ENCODE measurements at places on chromosomes 3 and 15. TPM values are rescaled to one million over a fixed set of nuclear protein-coding genes. Genes with fewer than 3 reads are reported as not detected.

GRCh38 chr3:11477407-11477911 is 166.3 kb downstream of the VGLL4 start:
- no peak for DNase-seq

DNA sequence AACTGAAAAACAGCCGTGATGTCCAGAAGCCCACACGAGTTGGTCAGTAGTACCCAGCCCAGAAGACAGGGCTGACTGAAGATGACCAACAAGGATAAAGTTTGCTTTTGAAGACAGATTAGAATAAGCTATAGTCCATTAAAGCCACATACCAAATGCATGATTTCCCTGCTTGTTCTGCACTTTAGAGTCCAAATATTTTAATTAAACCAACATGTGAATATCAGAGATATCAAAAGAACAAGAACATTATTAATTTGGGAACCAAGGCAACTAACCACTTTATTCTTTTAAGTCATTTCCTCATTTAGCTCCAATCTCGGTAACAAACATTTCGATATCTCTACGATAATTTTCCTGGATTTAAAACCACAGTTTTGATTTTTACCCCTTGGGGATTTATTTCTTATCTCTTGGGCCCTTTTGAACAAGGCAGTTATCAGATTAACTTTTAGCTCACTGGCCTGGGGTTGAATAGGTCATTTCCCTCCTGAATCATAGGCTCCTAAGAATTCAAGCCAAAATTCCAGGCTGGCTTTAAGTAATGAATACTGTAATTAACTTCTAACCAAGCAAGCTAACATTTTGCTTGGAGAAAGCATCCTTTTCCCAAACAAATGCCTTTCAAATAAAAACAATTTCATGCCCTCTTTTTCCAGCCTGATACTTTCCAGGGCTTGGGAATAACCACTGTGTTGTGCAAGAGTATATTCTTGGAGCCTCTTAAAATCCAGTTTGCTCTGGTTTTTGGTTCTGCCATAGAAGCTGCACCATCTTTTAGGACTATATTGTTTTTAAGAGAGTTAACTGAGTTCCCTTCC is 102.9 kb upstream of the NR2E3 start:
- DNase-seq: no peak

- no peak for DNase-seq
Measured at GRCh38 chr3:46029953-46030543, 2.8 kb upstream of the XCR1 start.

- DNase-seq: no peak
Measured at GRCh38 chr3:133269393-133269792, 130.5 kb upstream of the BFSP2 start.

- DNase-seq: peak; percentile 19
Measured at GRCh38 chr3:179811321-179812095, 158.7 kb downstream of the USP13 start.

- DNase-seq: no peak
Measured at GRCh38 chr15:92385096-92385495, 8.6 kb upstream of the ST8SIA2 start.

GRCh38 chr15:72947709-72948108 is 104.6 kb upstream of the NEO1 start:
- no peak for DNase-seq

DNA sequence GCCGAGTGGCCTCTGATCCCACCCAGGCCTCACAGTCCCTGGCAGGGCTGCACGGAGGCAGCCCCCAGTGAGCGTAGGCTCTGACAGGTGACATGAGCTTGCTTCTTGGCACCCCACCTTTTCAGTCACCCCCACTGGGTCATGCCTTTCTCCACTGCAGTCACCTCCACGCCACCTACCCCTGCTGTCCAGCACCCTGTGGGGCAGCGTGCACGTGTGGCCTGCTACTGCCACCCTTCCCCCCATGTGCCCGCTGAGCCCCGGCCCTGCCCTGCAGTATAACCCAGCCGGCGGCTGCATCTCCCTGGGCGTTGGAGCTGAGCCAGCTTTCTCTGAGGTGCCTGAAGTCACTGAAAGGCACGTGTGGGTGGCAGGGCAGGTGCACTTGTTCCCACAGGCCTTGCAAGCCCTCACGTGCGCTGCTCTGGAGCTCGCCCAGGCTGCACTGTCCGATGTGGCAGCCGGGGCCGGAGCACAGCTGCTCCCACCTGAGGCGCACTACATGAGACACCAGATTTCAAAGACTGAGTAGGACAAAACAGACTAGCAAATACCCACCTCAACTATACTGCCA is 65.6 kb downstream of the NIPA2 start:
- DNase-seq: no peak

GRCh38 chr15:78321041-78321570 is 19.0 kb upstream of the CRABP1 start:
- no peak for DNase-seq

DNA sequence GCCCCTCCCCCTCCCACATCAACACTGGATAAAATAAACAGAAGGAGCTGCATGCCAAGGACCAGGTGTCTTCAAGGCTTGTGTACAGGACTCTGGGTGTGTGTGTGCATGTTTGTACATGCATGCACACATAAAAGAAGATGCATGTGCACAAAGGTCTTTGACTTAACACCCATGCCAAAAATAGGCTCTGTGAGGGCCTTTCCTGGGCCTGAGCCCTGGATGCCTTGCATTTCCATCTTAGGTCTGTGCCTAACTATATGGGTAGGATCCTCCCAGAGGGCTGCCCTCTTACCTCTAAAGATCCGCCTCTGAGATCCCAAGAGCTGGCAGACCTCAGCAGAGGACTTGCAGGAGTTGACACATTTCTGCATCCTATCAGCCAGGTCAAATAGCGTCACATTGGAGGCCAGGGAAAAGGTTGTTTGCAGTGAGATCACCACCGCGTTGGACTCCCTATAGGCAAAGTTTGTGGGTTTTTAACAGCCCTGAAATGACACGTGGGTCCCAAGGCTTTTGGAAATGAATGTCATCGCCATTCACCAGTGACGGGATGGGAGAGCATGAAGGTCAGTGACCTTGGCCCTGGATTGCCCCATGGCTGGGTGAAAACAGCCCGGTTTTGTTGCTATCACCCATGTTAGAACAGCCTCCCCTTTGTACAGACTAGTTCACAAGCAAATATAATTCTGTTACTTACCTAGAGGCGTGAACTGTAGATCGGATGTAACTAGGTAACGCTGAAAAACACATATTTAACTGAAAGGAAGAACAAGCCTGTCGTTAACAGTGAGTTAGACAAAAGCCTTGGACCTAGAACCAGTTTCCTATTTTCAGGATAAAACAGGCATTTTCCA is 54.0 kb downstream of the HEG1 start:
- DNase-seq: no peak

GRCh38 chr3:87996882-87997281 is 61.9 kb downstream of the CGGBP1 start:
- DNase-seq: no peak

GRCh38 chr15:81926981-81927380 is 118.8 kb downstream of the MEX3B start:
- DNase-seq: no peak

DNA sequence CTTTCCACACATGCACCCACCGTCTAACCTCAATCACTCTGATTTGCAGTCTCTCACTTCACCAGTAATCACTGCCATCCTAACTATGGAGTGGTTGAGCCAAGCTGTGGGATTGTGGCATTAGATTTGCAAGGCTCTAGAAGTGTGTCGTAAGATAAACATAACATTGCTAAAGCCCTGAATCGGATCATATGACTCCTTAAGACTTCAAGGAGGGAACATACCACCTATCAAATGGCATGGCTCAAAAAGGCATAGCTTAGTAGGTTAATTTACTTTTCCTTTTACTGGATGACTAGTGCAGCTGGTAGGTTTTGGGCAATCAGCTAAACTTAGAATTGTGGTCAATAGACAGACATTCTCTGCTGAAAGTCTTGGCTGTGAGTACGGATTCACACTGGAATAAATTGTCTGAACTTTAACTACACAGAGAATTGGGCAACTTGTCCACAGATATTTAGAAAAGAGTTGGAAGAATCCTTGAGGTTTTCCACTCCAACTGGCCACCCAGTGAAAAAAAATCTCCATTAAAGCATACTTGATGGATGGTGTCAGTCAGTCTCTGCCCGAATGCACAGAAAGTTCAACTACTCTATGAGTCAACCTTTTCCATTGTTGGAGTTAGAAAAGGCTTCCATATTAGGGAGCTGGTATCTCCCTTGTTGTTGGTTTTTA is 476.7 kb upstream of the CBLB start:
- DNase-seq: no peak

DNA sequence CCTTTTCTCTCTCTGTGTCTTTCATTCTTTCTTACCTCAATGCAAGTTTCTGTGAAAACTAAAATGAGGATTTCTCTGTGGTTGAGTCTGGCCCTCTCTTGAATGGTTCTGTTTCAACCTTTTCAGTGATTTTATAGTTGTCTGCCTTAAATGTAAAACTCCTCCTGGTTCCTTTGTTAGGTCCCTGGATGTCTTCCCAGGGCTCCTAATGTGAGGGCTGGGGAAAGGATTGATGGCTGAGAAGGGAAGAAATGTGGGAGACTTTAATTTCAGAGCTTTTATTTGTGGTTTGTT is 90.6 kb upstream of the GRM7 start:
- DNase-seq: no peak

DNA sequence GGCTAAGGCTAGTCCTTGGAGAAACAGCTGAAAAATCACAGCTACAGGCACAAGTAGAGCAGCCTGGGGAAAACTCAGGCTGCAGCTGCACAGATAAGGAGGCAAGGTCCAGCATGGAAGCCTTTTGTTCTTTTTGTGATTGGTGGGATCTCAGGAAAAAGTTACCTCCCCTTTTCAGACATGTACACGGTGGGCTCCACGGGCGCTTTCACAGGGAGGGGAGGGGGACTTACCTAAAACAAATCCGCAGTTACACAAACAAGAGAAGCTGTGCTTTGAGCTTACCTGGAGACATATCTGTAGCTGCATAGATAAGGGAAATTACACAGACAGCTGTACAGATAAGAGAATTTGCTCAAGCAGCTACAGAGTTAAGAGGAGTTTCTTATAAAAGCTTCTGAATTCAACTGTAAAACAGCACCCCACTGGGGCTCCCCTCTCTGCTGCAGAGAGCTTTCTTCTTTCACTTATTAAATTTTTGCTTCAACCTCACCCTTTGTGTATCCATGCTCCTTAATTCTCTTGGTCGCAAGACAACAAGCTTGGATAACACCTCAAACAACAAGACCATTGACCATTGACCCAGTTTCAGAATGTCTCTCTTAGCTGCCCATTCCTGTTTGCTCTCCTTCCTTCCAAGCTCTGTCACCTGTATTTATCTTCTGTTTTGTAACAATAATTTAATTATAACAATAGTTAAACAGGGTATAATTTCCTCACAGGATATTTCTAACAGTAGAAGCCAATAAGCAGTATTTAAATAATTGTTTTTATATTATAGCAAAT is 10.9 kb upstream of the CD200 start:
- DNase-seq: no peak

DNA sequence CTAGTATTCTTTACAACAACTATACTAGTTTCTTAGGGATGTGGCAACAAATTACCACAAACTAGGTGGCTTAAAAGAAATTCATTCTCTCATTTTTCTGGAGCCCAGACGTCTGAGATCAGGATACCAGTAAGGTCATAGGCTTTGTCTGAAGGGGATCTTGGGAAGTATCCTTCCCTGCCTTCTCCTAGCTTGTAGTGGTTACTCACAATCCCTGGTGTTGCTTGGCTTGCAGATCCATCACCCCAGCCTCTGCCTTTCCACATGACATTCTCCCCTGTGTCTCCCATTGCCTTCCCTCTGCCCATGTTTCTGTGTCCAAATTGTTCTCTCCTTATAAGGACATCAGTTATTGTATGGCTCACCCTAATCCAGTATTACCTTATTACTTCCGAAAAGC is 24.3 kb upstream of the CLDN1 start:
- no peak for DNase-seq

GRCh38 chr3:60399861-60400845 is 851.1 kb downstream of the FHIT start:
- DNase-seq: no peak

DNA sequence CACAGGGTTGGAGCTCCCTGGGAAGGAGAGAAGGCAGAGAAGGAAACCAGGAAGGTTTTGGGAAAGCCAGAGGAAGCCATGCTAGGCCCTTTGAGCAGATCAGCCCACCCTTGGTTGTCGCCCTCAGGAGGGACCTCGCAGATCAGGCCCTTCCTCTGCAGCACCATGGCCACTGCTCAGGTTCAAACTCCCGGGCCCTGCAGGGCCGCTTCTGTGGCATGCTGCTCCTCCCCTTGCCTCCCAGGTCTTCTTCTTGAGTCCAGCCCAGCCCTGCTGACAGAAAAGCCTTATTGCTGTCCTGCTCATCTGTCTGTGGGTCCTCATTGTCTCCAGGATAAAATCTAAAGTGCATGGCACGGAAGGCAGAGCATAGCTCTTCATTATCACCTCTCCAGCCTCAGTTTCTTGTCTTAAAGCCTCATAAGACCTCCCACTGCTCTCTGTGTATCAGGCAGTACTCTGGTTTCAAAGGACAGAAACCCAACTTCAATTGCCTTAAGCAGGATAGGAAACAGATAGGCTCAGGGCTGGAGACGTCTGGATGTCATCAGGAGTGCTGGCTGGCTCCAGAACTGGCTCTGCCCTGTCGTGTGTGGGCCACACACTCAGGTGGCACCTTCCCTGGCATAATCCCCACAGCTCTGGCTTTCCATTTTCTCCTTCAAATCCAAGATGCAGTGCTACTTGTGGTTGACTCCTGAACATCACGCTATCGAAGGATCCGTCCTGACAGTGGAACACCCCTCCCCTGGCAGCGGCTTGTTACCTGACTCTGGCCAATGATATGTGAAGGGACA is 118.5 kb downstream of the EEFSEC start:
- no peak for DNase-seq

GRCh38 chr3:56667973-56668579 is 15.0 kb downstream of the TASOR start:
- DNase-seq: no peak

DNA sequence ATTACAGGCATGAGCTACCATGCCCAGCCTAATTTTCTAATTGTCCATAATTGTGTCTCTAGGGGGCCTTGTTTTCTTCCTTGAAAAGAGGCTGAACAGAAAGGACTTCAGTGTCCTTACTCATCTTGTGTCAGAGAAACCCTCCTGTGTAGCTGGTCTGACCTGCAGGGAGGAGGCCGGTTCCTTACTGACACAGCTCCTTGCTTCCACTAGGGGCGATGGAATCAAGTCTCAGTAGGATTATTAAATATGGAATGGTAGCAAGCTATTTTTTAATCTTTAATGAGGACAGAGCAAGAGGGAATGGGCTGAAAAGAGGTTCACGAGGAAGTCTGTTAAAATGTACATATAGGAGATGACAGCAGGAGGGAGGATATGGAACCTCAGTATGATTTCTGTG is 8.6 kb downstream of the LPCAT4 start:
- no peak for DNase-seq

The GOLGA6A gene
- not detected for total RNA-seq

The CPA3 gene
- total RNA-seq: not detected

The CLDN16 gene
- not detected for total RNA-seq

The PEX5L gene
- total RNA-seq: 0.04 TPM

The PPARG gene
- 0.52 TPM for total RNA-seq

The OXTR gene
- 0.65 TPM for total RNA-seq

The YEATS2 gene
- total RNA-seq: 48.2 TPM

The C3orf22 gene
- total RNA-seq: not detected

The CKMT1B gene
- total RNA-seq: not detected

The CLK3 gene
- 134 TPM for total RNA-seq

The XIRP1 gene
- not detected for total RNA-seq

The CD200 gene
- 5.2 TPM for total RNA-seq

The KBTBD13 gene
- total RNA-seq: not detected
